ENCODE measurements at places on chromosomes 16 and 17. TPM values are rescaled to one million over a fixed set of nuclear protein-coding genes. Genes with fewer than 3 reads are reported as not detected.

Gene PER1
- 190 TPM for total RNA-seq

Gene CCL17
- not detected for total RNA-seq

Gene IL17C
- total RNA-seq = not detected

- no peak overlapping the region for H3K27ac ChIP-seq
- no peaks in the 10 kb centered on the region for H3K4me1 ChIP-seq
- H3K27me3 ChIP-seq = no peaks in the 10 kb centered on the region
- no peak overlapping the region for H3K4me3 ChIP-seq
- DNase-seq = no peak
- no peaks in the 10 kb centered on the region for H3K36me3 ChIP-seq
These were observed 9.6 kb upstream of the CD79B start for GRCh38 chr17:63941751-63942150.

- no peaks in the 10 kb centered on the region for H3K36me3 ChIP-seq
- H3K4me1 ChIP-seq = no peaks in the 10 kb centered on the region
- H3K27ac ChIP-seq = no peak overlapping the region
- H3K4me3 ChIP-seq = no peak overlapping the region
These were observed 799.0 kb downstream of the KCNJ2 start for GRCh38 chr17:70968302-70968701.

- H3K27ac ChIP-seq = no peak overlapping the region
- no peaks in the 10 kb centered on the region for H3K4me1 ChIP-seq
- H3K27me3 ChIP-seq = no peaks in the 10 kb centered on the region
- no peak overlapping the region for H3K4me3 ChIP-seq
These were observed 223.9 kb upstream of the ERCC4 start for GRCh38 chr16:13696017-13696416.

- no peak for DNase-seq
- H3K36me3 ChIP-seq = peaks cover 24% of the 10 kb centered on the region
- H3K4me3 ChIP-seq = peak overlapping the region; percentile 47
- H3K27me3 ChIP-seq = no peaks in the 10 kb centered on the region
- peak overlapping the region; percentile 81 for H3K27ac ChIP-seq
These were observed 2.7 kb downstream of the MAFG start for GRCh38 chr17:81924557-81925532.

- no peaks in the 10 kb centered on the region for H3K36me3 ChIP-seq
- no peaks in the 10 kb centered on the region for H3K27me3 ChIP-seq
- no peak overlapping the region for H3K4me3 ChIP-seq
These were observed 401.6 kb upstream of the CDH11 start for GRCh38 chr16:65523283-65523944.

DNA sequence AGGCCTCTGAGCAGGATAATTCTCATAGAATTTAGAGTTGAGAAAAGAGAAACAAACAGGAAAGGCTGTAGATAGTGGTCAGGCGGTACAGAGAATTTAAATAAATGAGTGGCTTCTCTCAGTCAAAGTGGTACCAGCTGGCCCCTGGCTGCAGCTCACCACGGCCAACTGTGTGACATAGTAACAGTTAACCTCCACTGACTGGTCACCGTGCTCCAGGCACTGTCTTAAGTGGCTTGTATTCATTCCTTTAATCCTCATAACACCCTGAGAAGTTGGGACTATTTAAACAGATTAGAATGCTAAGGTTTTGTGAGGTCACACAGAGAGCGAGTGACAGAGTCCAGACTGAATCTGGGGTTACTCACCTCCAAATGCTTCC, 108.9 kb downstream of the GNAO1 start:
- no peaks in the 10 kb centered on the region for H3K36me3 ChIP-seq
- H3K4me1 ChIP-seq = peaks cover 5% of the 10 kb centered on the region
- no peak overlapping the region for H3K4me3 ChIP-seq
- H3K27ac ChIP-seq = no peak overlapping the region

- H3K4me1 ChIP-seq = peaks cover 5% of the 10 kb centered on the region
- peak; percentile 29 for DNase-seq
- H3K27me3 ChIP-seq = no peaks in the 10 kb centered on the region
- no peak overlapping the region for H3K27ac ChIP-seq
- peaks cover 16% of the 10 kb centered on the region for H3K36me3 ChIP-seq
- no peak overlapping the region for H3K4me3 ChIP-seq
These were observed 31.4 kb upstream of the ADCY7 start for GRCh38 chr16:50234771-50235556.

DNA sequence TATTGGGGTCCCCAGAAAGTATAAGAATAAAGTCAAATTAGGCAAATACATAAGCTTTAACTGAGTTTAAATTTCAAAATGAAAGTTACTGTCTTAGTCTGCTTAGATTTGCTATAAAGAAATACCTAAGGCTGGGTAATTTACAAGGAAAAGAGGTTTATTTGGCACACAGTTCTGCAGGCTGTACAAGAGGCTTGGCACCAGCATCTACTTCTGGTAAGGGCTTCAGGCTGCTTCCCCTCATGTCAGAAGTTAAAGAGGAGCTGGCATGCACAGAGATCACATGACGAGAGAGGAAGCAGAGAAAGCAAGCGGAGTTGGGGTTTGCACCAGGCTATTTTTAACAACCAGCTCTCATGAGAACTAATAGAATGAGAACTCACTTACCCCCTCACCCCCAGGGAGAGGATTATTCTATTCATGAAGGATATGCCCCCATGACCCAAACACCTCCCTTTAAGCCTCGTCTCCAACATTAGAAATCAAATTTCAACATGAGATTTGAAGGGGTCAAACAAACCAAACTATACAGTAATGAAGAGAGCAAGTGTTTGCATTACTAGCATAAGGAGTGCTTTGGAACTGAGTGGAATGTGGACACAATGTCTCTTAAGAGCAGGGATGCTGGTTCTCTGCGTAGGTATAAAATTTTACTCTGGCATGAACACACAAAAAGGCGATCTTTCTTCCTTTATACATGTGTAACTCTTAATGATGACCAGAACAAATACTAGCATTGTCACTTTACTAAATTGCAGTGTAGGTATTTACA, 292.8 kb upstream of the PMFBP1 start:
- H3K27me3 ChIP-seq = no peaks in the 10 kb centered on the region
- H3K4me3 ChIP-seq = no peak overlapping the region
- H3K27ac ChIP-seq = no peak overlapping the region
- no peaks in the 10 kb centered on the region for H3K4me1 ChIP-seq
- no peak for DNase-seq
- no peaks in the 10 kb centered on the region for H3K36me3 ChIP-seq

GRCh38 chr16:29310852-29311314, 95.6 kb downstream of the NPIPB11 start:
- no peak for DNase-seq
- H3K36me3 ChIP-seq = no peaks in the 10 kb centered on the region
- no peak overlapping the region for H3K27ac ChIP-seq
- H3K27me3 ChIP-seq = no peaks in the 10 kb centered on the region
